ENCODE measurements at places on chromosomes 6 and 20.

- DNase-seq: peak; percentile 33
Measured at GRCh38 chr6:38567436-38567835, 72.3 kb downstream of the BTBD9 start.

DNA sequence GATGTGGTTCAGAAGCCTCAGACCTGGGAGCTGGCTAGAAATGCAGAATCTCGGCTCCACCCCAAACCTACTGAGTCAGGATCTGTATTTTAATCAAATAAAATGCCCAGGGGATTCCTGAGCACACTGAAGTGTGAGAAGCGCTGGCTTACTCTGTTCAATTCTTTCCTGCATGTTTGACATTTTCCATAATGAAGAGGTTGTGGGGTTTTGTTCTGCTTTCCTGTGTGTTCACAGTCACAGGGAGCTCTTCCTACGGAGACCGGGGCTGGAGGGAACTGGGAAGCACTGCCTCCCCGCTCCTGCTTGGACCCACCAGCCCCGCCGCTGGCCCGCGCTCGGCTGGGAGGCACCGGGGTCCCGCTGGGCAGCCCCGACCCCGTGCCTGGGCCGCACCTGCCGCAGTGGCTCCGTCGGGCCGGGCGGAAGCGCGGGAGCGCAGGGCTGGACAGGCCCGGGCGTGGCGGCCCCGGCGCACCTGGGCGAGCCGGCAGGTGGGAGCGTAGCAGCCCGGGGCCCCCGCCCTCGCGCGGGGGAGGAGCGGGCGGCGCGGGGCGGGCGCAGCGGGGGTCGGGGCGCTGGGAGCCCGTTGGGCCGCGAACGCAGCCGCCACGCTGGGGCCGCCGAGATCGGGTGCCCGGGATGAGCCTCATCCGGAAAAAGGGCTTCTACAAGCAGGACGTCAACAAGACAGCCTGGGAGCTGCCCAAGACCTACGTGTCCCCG is at the start of gene MAPK13:
Gene MAPK13, plus strand, starts transcription at position 573 of the 726 bp plus-strand sequence. Its CDS starts 70 bp downstream, at position 643.
- peak; percentile 48 for DNase-seq

DNA sequence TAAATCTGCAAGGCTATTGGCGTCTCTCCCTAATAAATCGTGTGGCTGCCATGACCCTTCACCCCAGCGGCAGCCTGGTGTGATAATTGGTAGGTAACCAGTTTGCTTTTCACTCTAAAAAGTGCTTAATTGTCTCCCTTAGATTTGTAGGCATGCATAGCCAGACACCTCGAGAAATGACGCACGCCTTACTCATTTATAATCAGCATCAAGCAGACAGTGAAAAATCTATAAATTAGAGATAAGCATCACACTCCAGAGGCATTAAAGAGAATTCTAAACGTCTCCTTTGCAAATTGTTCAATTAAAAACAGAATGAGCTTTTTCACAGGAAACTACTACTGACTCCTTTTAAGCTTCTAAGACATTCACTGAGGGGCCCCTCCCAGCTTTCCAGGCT is 110.2 kb upstream of the RPS6KA2 start:
- DNase-seq: no peak

- no peak for DNase-seq
Measured at GRCh38 chr20:15201602-15202001, 864.2 kb upstream of the FLRT3 start.

DNA sequence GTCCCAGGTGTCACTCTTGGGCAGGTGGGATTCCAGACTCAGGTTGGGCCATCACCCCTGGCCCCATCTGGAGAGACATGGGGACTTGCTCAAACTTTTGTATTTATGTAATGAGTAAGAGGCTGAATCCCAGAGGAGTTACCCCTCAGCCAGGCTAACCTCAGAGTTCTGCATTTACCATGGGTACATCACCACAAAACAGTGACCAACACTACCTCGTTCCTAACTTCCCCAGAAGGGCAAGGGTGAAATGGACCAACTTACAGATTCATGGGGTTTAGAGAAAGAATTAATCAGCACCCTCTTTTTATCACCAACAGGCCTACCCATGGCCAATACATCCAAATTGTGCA is 259.9 kb upstream of the MARCKS start:
- DNase-seq: no peak

- no peak for DNase-seq
Measured at GRCh38 chr20:9334866-9335265, 179.5 kb upstream of the LAMP5 start.

DNA sequence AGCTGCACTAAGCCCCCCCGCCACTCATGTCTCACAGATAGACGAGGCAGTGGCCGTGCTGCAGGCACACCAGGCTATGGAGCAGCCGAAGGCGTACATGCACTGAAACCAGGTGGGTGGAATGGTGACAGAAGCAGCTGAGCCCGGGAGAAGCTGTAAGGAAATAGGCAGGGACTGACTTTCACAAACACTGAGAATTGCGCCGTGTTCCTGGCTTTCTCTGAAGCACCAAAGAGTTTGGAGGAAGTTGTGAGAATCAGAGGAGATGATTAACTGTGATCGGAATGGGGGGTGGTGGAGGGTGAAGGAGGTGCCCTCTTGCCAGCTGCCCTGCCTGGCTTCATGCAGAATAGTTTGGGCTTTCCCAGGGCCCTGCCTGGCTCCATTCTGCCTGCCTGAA is 21.6 kb downstream of the TOMM34 start:
- DNase-seq: no peak

DNA sequence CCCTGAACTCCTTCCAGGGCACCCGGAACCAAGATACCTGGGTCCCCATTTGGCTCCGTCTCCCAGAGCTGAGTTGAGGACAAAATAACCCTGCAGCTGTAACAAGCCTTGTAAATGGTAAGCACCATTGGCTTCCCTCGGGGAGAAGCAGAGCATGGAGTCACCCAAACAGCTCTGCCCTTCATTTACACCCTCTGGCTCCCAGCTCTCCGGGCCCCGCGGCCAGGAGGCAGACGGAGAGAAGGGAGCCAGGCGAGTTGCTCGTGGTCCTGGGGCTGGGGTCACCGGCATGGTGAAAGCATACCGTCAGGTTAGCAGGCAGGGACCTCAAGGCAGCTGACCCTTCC is 2.1 kb downstream of the TFEB start:
- no peak for DNase-seq
